Activated CD8-positive, alpha-beta T cell treated with anti-CD3 and anti-CD28 coated beads for 36 hours (primary cell): ENCODE measurements at places on chromosomes 1 and 21. TPM values are rescaled to one million over a fixed set of nuclear protein-coding genes. Genes with fewer than 3 reads are reported as not detected.
A peak's percentile ranks its signal among the peaks of the same experiment; 100 is the strongest.

DNA sequence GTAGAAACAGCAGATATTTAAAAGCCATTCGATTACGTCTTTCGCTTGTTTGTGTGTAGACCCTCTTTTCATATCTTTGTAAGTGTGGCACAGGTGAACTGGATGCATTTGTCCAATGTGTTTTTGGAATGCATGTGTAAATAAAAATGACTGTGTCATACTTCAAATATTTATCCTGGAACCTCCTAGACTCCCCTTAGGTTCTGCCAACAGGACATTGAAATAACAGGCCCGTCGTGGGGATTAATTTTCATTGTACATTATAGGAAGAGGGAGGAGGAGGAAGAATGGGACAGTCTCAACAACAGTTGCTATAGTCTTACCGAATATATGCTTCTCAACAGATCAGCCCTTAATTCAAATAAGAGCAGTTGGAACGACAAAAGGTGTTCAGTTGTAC, 95.8 kb downstream of the PRKAB2 start:
- H3K4me3 ChIP-seq = no peak overlapping the region
- H3K36me3 ChIP-seq = no peaks in the 10 kb centered on the region
- no peak overlapping the region for H3K27ac ChIP-seq
- DNase-seq = no peak
- peaks cover 65% of the 10 kb centered on the region for H3K27me3 ChIP-seq

- peaks cover 8% of the 10 kb centered on the region for H3K27me3 ChIP-seq
- no peaks in the 10 kb centered on the region for H3K36me3 ChIP-seq
- no peak overlapping the region for H3K4me3 ChIP-seq
- no peak overlapping the region for H3K27ac ChIP-seq
- H3K4me1 ChIP-seq = peaks cover 2% of the 10 kb centered on the region
Measured at GRCh38 chr1:109365642-109366204, 32.0 kb downstream of the SORT1 start.

DNA sequence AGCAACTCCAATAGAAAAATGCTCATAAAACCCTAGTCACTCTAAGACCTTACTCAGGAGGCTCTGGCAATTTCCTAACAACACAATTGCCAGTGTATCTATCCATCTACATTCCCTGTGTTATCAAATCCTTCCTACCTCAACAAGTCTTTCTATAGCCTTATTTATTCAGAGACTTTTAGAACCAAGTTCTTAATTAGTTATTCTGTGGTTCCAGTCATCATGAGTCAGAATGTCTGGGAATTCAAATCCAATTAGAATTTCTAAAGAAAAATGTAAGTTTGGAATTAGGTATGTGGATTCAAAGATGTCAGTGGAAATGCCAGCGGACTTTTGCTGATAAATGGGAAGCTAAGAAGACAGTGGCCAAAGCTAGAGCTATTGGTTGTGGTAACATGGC, 302.6 kb upstream of the C1orf87 start:
- no peak overlapping the region for H3K27ac ChIP-seq
- DNase-seq = no peak
- no peaks in the 10 kb centered on the region for H3K4me1 ChIP-seq
- H3K36me3 ChIP-seq = no peaks in the 10 kb centered on the region
- peaks cover 4% of the 10 kb centered on the region for H3K27me3 ChIP-seq

The LCE1F gene
- total RNA-seq = not detected

The FAM72C gene
- total RNA-seq = 21.4 TPM

The PPM1J gene
- 2.8 TPM for total RNA-seq

DNA sequence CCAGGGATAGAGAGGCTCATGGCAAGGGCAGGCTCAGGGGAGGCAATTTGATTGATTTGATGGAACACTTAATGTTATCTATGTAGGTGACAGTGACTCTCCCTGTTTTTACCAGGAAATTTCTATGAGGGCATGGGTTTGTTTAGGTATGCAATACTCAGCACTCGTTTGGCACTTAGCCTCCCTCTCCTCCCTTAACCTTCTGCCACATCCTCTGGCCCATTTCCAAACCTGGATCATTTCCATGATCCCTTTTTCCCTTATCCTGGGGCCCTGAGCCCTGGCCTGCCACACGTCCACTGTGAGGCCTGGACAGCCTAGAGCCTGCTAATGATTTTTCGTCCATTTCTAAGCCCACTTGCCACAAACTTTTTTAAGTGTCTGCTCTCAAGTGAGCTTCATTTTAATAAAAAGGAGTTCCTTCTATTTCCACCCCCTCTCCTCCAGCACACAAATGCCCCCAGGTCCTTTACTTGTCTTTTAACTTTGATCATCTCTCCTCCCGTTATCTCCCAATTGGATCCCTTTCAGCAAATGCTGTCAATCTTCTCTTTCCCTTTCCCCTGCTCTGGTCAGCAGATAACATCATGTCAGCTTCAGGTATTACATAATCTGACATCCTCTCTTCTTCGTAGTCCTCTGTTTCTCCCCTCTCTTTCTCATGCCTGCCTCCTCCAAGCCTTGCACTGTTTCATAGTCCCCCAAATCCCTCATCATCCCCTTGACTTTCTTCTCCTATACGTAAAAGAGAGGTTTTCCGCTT, 37.8 kb upstream of the GADD45A start:
- no peak overlapping the region for H3K27ac ChIP-seq
- DNase-seq = no peak
- no peaks in the 10 kb centered on the region for H3K27me3 ChIP-seq
- H3K4me3 ChIP-seq = no peak overlapping the region

The PLEKHA6 gene
- 3.7 TPM for total RNA-seq

The DAP3 gene
- 160 TPM for total RNA-seq

The AMY1C gene
- not detected for total RNA-seq

DNA sequence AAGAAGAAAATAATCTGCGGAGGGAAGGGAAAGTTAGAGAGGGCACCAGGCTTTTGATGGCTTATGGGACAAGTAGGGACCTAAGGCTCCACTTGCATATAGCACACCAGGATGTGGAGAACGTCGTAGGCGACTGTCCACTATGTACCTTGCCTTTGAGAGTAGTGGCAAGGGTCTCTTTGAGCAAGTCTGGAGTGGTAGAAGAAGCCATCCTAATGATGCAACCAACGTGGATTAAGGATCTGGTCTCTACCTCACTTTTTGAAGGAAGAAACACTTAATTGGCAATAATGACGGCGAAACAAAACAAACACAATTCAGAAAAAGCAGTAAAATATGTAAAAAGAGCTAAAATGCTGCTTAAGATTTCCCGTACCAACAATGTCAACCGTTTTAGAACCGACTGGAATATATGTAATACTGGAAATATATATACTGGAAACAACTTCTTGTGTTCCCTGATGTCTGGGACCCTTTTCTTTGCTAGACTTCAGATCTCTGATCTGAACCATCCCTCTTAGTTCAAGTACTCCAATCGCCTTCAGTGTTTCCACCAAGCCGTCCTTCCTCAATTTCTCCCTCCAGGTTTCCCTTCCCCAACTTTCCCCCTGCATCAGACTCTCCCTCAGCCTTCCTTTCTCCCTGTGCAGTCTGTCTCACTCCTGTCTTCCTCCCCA, 821 bp upstream of the KHDRBS1 start:
- H3K36me3 ChIP-seq = peaks cover 29% of the 10 kb centered on the region
- no peaks in the 10 kb centered on the region for H3K27me3 ChIP-seq
- H3K27ac ChIP-seq = peak overlapping the region; percentile 95

DNA sequence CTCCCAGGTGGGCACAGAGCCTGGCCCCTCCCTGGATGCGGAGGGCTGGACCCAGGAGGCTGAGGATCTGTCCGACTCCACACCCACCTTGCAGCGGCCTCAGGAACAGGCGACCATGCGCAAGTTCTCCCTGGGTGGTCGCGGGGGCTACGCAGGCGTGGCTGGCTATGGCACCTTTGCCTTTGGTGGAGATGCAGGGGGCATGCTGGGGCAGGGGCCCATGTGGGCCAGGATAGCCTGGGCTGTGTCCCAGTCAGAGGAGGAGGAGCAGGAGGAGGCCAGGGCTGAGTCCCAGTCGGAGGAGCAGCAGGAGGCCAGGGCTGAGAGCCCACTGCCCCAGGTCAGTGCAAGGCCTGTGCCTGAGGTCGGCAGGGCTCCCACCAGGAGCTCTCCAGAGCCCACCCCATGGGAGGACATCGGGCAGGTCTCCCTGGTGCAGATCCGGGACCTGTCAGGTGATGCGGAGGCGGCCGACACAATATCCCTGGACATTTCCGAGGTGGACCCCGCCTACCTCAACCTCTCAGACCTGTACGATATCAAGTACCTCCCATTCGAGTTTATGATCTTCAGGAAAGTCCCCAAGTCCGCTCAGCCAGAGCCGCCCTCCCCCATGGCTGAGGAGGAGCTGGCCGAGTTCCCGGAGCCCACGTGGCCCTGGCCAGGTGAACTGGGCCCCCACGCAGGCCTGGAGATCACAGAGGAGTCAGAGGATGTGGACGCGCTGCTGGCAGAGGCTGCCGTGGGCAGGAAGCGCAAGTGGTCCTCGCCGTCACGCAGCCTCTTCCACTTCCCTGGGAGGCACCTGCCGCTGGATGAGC, 34.2 kb downstream of the TRIM11 start:
- no peak overlapping the region for H3K4me3 ChIP-seq
- no peak for DNase-seq
- H3K4me1 ChIP-seq = no peaks in the 10 kb centered on the region
- no peaks in the 10 kb centered on the region for H3K27me3 ChIP-seq
- H3K36me3 ChIP-seq = no peaks in the 10 kb centered on the region
- no peak overlapping the region for H3K27ac ChIP-seq

GRCh38 chr1:43844114-43844513, 89.5 kb upstream of the ARTN start:
- H3K4me1 ChIP-seq = peaks cover 15% of the 10 kb centered on the region
- H3K4me3 ChIP-seq = no peak overlapping the region
- no peak for DNase-seq
- peaks cover 32% of the 10 kb centered on the region for H3K36me3 ChIP-seq
- no peaks in the 10 kb centered on the region for H3K27me3 ChIP-seq

The C8B gene
- total RNA-seq = not detected

The NKAIN1 gene
- total RNA-seq = not detected

DNA sequence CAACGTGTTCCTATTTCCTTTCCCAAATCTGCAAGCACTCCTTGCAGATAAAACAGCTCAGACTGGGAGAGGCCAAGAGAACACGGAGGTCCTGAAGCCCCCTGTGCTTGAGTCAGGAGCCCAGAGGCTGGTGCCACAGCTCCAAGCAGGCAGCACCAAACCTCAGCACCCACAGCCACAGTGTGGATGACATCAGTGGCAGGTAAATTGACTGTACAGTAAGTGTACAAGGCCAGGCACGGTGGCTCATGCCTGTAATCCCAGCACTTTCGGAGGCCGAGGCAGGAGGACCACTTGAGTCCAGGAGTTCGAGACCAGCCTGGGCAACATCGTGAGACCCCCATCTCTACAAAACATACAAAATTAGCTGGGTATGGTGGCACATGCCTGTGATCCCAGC, 1.9 kb upstream of the COL6A1 start:
- peak; percentile 66 for DNase-seq
- peaks cover 16% of the 10 kb centered on the region for H3K27me3 ChIP-seq
- H3K4me1 ChIP-seq = peaks cover 22% of the 10 kb centered on the region
- no peaks in the 10 kb centered on the region for H3K36me3 ChIP-seq

The PMF1 gene
- total RNA-seq = 93.7 TPM

- H3K4me3 ChIP-seq = no peak overlapping the region
- no peak for DNase-seq
- no peak overlapping the region for H3K27ac ChIP-seq
- H3K4me1 ChIP-seq = peaks cover 26% of the 10 kb centered on the region
Measured at GRCh38 chr1:5998051-5998905, 6.1 kb upstream of the NPHP4 start.

The FCRL1 gene
- total RNA-seq = not detected

- H3K4me1 ChIP-seq = peaks cover 23% of the 10 kb centered on the region
- H3K36me3 ChIP-seq = no peaks in the 10 kb centered on the region
- DNase-seq = no peak
- H3K27ac ChIP-seq = no peak overlapping the region
- no peak overlapping the region for H3K4me3 ChIP-seq
Measured at GRCh38 chr1:26411624-26412074, 1.0 kb downstream of the LIN28A start.

The NTNG1 gene
- total RNA-seq = 0.96 TPM

The COL8A2 gene
- 0.83 TPM for total RNA-seq

The DNASE2B gene
- not detected for total RNA-seq

DNA sequence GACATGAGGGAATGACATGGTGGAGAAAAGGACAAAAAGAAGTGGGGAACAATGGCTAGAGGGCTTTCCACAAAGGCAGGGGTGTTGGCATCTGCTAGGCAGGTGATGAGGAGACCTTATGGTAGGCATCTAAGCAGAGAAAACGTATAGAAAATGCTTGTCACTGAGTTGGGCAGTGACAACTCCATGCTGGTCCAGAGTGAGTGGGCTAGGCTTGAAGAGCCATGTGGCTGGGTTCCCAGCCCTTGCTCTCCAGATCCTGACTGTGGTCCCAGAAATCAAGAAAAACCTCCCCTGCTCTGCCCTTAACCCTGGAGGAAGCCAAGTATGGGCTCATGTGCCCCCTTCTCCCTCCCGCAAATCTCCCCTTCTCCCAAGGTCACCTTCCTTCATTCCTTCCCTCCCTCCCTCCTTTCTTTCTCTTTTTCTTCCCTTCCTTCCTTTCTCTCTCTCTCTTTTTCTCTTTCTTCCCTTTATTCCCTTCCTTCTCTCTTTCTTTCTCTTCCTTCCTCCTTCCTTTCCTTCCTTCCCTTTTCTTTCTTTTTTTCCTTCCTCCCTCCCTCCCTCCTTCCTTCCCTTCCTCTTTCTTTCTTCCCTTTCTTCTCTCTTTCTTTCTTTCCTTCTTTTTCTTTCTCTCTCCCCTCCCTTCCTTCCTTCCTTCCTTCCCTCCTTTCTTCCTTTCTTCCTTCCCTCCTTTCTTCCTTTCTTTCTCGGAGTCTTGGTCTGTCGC, 102.8 kb downstream of the NAV1 start:
- peaks cover 8% of the 10 kb centered on the region for H3K27me3 ChIP-seq
- H3K4me1 ChIP-seq = no peaks in the 10 kb centered on the region
- no peak overlapping the region for H3K27ac ChIP-seq
- DNase-seq = no peak

DNA sequence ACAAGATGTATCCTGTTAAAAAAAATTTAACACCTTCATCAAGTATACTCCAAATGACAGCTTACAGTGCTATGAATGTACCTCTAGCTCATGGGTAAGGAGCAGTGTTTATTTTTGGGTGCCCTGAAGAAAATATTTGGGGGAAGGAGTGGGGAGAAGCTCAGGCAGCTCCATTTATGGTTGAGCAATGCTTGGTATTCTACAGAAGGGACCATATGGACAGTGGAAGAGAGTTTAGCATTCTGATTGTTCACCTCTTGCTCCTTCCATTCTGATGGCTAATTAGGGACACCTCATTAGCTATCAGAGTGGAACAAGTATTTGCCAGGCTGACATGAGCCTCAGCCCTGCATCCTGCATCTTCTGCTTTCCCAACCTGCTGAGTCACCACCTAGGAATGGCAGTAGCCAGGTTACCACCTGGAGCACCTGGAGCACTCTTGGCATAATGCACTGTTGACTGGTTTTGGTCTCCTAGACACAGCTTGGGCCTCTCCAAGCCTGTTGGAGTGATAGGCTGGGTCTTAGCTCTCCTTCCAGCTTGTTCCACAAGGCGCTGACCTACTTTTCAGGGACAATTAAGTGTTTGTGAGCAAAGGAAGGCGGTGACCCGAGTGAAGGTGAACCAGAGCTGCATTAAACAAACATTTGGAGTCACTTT, 62.0 kb upstream of the MACF1 start:
- DNase-seq = no peak
- H3K27ac ChIP-seq = no peak overlapping the region
- no peaks in the 10 kb centered on the region for H3K27me3 ChIP-seq

GRCh38 chr21:38478782-38479181, 19.5 kb downstream of the ERG start:
- H3K36me3 ChIP-seq = no peaks in the 10 kb centered on the region
- DNase-seq = peak; percentile 28
- H3K27me3 ChIP-seq = peaks cover 43% of the 10 kb centered on the region
- H3K4me1 ChIP-seq = peaks cover 2% of the 10 kb centered on the region
- H3K27ac ChIP-seq = no peak overlapping the region

GRCh38 chr1:26184086-26184485, 6.3 kb upstream of the CATSPER4 start:
- no peak overlapping the region for H3K4me3 ChIP-seq
- no peaks in the 10 kb centered on the region for H3K27me3 ChIP-seq
- DNase-seq = no peak
- no peaks in the 10 kb centered on the region for H3K4me1 ChIP-seq
